ENCODE measurements at places on chromosomes 13 and 19.

GRCh38 chr19:7916103-7916954 lies 1.7 kb downstream of the TGFBR3L start:
- no peak for DNase-seq

- no peak for DNase-seq
Observed at GRCh38 chr19:35666251-35666913, at the start of gene UPK1A. UPK1A (plus strand) TSS chr19:35666517; CDS start chr19:35666813, 296 bp downstream.

GRCh38 chr19:15702534-15702930 lies 25.3 kb upstream of the OR10H2 start:
- no peak for DNase-seq

GRCh38 chr19:13026462-13027370 lies 31.4 kb downstream of the NFIX start:
- no peak for DNase-seq

- no peak for DNase-seq
Observed at GRCh38 chr13:28705461-28706083, 13.2 kb downstream of the SLC46A3 start.

DNA sequence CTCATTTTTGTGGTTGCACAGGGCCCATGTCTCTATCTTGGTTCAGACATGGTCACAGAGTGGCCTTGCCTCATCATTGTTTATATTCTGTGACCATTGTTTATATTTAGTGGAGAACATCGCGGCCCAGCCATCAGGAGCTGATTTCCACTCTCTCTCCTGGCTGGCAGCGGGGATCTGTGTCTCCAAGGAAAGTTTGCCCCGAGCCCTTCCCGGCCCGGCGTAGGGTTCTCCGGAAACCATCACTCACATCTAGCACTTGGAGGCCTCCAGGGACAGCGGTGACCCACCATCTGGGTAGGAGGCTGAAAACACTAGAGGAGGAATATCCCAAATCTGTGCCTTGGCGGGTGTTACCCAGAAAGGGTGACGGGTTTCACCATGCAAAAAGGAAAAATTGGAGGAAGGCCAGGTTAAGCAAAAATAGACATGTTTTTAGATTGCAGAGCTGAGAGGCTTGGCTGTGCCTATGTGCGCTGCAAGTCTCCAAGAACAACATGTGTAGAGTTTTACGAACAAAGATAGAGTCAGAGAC lies 726 bp upstream of the ZNF358 start:
- DNase-seq, result no peak

GRCh38 chr19:2663920-2664571 lies 38.4 kb downstream of the GNG7 start:
- DNase-seq, result peak; percentile 58

DNA sequence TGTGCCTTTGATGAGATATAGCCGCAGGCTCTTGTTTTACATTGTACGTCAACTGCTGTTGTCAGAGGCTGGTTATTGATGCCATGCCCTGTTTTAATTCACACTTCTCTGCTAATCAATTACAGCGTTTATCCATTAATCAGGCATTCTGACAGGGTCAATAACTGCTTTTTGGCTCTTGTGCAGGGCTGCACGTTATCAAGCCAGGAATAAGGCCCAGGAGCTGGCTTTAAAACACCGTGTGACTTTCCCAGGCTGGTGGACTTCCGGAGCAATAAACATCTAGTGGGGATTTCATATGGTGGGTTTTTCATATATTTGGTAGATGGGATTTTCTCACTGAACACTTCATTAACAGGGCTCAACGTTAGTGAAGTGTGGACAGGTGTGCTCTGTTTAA lies 221.7 kb downstream of the TM9SF2 start:
- no peak for DNase-seq

GRCh38 chr19:44315883-44316282 lies 11.1 kb upstream of the ZNF235 start:
- DNase-seq, result no peak

DNA sequence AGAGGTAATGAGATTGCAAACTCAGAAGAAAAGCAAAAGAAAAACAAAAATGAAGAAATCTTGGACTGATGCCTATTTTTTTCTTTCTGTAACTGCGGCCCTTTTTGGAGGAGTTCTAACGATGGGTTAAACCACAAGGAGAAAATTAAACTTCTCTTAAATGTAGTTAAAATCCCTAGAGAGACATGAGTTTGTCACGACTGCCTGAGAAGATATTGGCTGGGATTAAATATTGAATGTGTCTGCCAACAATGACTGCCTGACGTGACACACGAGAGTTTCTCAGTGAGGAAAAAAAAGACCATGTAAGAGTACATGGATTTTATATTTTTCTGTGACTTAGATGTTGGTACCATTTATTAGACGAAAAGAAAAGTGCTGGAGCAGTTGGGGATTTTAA lies 1013.4 kb downstream of the PCDH9 start:
- no peak for DNase-seq

DNA sequence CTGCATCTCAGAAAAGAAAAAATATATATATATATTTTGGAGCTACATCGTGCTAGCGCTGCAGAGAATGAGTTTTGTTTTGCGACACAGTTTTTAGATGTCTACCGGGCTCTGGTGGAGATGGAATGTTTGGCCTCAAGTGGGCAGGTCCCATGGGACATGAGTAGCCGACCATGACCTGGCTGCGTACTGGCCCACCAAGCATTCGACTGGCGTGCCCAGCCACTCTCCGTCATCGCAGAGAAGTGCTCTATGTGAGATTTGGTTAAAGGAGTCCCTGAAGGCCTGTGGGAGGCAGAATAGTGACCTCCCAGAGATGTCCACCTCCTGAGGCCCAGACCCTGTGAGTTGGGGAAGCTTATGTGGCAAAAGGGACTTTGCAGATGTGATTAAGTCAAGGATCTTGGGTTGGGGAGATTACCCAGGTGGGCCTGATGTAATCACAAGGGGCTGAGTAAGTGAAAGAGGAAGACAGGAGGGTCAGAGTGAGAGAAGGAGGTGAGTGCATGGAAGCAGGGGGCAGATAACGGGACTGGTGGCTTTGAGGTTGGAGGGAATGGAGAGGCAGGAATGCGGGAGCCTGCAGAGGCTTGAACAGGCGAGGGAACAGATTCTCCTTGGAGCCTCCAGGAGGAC lies 821 bp upstream of the LILRB4 start:
- DNase-seq, result no peak

DNA sequence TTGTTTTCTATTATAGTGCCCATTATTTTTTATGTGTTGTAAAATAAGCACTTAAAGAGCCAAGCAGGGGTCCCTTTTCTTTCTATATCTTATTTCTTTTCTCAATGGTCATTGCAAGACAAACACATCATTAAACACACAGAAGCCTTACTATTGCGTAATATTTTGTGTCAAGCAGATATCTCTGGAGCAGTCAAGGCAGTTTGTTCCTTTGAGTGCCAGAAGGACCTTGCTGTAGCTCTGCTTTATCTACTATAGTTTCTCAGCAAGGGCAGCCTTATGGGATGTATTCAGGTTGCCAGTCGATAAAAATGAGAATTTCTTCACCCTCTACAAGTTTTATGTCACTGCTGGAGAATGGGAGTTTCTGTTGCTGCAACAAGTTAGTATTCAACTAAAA lies 319.3 kb downstream of the TDRD3 start:
- DNase-seq, result no peak

DNA sequence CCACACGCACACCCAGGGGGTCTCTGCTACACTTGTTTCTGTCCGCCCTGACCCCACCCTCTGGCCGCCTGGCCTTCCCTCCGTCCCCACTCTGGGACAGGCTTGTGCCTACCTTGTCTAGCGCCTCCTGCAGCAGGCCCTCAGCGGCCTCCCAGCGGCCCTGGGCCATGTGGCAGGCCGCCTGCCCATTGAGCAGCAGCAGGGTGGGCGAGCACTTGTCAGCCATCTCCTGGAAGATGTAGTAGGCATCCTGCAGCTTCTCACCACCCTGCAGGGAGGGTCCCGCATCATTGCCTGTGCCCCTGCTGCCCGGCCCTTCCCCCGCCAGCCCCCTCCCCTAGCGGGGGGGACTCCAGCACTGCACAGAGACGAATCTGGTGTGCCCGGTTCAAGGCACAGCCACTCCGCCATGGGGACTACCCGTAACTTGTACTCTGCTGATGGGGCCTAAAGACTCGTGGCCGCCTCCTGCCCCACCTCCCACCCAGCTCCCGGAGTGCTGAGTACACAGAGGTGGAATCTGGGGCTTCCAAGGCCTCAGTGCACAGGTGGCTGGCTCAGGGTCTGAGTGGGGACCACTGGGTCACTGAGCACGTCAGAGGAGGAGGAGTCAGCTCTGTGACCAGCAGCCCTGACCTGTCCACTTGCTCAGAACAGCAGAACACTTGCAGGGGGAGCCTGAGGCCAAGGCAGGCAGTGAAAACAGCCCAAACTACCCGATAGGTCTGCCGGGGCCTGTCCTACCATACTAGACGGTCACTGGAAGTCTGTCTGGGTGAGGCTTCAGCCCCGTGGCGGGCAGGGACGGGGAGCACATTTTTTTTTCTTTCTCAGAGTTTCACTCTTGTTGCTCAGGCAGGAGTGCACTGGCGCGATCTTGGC lies 7.4 kb upstream of the CERS1 start:
- DNase-seq, result no peak

- peak; percentile 34 for DNase-seq
Observed at GRCh38 chr19:53537521-53538377, at the start of gene ZNF331. ZNF331 (plus strand) TSS chr19:53538145; CDS start chr19:53569377, 31,232 bp downstream.

DNA sequence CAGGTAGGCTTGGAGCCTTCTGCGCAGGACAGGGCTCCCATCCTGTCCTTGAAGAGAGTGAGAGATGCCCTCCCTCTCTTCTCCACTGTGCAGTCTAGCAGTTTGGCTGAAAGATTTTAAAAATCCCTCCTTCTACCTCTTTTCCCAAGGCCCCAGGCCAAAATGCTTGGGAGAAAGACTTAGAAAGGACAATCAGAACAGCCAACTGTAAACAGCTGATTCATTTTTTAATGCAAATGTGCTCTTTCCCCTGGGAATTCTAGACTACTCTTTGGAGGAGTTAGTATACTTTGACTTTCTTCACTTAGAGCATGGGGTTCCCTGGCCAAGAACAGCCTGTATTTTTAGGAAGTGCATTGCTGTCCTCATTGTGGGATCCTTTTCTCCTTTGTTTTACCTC lies 398.9 kb downstream of the GPC6 start:
- no peak for DNase-seq

All from GM19239 (cell line).